ENCODE measurements at places on chromosomes 4 and X.

- DNase-seq: no peak
These were observed 39.9 kb downstream of the HTT start for GRCh38 chr4:3114377-3114776.

DNA sequence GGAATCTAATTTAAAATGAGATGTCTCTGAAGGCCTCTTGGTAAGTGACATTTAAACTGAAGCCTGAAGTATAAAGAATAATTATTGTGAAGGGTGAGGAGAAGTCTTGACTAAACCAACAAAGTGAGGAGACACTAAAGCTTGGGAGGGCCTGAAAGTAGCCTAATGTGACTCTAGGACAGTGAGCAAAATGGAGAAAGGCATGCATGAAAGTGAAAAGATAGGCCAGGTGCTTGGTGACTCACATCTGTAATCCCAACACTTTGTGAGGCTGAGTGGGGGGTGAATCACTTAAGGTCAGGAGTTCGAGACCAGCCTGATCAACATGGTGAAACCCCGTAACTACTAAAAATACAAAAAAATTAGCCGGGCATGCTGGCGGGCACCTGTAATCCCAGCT is 46.9 kb upstream of the SMARCAD1 start:
- DNase-seq: no peak

DNA sequence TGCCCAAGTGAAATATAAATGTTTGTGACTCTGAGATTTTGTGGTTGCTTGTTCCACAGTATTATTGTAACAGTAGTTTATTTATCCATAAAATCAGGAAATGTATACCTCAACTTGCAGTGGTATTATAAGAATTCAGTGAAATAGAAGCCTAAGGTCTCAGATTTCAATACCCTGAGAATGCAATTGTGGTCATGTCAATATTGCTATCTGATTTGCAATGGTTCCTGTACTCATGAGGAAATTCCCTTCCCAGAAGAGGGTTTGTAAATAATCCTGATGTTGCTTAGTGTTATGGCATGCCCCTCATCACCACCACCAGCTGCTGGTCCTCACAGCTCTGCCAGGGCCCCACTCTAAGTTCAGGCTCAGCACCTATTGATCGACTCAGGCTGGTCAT is 67.8 kb downstream of the SLC34A2 start:
- DNase-seq: peak; percentile 8

DNA sequence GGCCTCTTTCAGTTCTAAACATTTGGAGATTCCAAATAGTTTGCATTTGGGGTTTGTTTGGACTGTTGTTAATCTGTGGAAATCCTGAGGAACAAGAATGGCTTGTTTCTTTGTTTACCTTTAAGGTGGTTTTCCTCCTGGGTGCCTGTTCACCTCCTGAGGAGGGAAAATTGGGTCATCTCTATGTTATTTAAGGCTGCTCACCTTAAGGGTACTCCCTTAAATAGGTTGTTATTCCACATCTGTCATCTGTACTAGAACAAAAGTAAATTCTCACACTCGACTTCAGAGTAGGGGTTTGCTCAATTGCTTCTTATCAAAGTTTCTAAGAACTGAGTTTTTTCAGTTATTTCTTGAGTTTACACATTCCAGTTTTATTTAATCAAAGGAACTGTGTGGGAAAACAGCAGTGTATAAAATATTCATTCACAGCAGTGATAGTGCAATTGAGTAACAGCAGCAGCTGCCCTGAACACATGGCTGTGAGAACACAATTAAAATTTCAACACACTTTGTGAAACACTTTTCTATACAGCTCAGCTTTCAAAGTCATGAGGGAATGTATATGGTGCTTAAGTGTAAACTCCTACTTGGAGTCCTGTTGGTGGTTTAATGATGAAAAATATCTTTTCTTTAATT is 238.5 kb upstream of the PGRMC2 start:
- no peak for DNase-seq

GRCh38 chr4:138632856-138633579 is 382.6 kb upstream of the NOCT start:
- DNase-seq: no peak

DNA sequence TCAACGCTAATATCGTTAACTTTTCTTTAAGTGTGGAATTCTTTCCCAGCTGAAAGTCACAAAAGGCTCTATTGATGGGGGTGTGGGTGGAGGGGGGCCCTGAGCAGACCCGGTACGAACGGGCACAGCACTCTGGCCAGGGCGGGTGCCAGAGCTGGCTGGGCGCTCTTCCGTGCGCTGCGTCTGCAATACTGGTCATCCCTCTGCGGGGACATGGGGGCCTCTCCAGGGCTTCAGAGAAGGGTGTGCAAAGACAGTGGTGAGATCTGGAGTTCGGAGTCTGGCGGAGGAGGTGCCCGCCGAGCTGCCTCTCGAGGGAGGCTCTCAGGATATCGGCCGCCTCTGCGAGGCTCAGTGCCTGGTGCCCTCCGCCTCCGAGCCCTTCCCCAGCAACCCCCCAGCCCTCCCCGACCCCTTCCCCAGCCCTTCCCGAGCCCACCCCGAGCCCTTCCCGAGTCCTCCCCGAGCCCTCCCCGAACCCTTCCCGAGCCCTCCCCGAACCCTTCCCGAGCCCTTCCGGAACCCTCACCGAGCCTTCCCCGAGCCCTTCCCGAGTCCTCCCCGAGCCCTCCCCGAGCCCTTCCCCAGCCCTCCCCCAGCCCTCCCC is 34.3 kb downstream of the FGFRL1 start:
- DNase-seq: no peak

- no peak for DNase-seq
These were observed 43.5 kb upstream of the ZNF518B start for GRCh38 chr4:10500776-10501175.

DNA sequence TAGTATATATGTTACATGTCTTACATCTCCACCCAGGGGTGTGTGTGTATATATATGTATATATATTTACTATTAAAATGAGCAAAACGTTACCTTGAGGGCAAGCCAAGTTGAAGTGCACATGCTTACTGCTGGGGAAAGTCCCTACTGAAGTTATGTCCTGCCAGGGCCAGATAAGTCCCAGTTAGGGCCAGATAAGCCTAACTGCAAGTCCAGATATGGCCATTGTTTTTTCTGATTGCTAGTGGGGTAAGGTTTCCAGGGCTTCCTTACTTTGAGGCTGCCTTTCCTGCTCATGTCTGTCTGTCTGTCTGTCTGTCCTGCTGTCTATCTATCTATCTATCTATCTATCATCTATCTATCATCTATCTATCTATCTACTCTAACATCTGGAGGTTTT is 19.3 kb upstream of the ZNF81 start:
- DNase-seq: no peak
